Stimulated activated CD4-positive, alpha-beta T cell treated with anti-CD3 and anti-CD28 coated beads, Interleukin-1b, Interleukin-23, amount 100 ng/mL, for 24 hours (primary cell): ENCODE measurements at places on chromosomes 3 and 15.

GRCh38 chr3:34140616-34141015 lies 342.2 kb downstream of the PDCD6IP start:
- no peak for DNase-seq

DNA sequence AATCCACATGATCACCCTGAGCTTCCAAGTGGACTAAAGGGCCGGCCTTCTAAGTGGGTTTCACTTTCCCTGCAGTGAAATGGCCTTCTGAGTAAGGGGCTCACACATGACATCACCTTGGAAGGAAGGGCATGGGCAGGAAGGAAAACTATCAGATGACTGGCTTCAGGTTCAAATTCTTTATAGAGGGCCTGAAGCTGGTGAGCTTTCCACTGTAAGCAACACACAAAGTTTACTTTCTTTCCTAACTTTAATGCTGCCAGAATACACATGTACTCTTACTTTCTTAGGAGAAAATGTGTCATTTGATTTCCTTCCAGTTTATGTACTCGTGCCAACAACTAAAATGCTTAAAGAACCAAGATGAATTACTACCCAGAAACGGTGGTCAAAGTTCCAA lies 475.6 kb downstream of the FOXP1 start:
- no peak for DNase-seq

DNA sequence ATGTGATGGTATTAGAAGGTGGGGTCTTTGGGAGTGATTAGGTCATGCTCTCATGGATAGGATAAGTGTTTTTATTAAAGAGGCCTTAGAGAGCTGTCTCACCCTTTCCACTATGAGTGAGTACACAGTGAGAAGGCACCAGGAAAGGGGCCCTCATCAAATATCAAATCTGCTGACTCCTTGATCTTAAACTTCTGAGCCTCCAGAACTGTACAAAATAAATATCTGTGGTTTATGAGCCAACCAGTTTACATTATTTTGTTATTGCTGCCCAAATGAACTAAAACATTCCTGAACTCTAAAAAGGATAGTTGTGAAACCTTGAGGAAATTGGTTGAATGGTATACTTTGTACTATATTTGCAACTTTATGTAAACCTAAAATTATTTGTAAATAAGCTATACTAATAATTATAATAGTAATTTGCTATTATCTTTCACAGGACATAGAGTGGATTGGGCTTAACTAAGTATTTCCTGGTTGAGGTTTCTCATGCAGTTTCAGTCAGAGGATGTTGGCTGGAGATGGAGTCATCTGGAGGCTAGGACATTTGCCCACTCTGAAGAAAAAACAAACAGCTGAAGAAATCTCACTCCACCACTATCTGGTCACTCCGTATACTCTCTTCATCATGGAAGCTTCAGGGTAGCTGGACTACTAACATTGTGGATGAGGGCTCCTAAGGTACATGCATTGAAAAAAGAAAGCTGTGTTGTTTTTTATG lies 1068.6 kb upstream of the CADM2 start:
- DNase-seq, result no peak

DNA sequence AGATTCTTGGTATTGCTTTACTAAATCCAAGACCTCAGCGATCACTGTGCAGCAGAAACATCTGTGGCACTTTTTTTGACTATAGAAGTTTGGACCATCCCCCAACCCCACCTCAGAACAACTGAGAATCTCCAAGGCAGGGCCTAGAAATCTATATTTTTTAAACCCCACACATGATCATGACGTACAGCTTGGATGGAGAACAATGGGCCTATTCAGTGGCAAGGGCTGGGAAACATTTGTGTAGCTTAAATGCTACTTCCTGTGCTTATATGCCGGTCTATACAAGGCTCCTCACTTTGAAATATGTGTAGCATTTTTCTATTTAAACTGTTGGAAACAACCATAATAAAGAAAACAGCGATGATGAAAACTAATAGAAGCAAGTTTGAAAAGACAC lies 55.1 kb upstream of the SPRED1 start:
- DNase-seq, result no peak

- DNase-seq, result no peak
These were observed 53.1 kb downstream of the GRIP2 start for GRCh38 chr3:14487086-14487485.

DNA sequence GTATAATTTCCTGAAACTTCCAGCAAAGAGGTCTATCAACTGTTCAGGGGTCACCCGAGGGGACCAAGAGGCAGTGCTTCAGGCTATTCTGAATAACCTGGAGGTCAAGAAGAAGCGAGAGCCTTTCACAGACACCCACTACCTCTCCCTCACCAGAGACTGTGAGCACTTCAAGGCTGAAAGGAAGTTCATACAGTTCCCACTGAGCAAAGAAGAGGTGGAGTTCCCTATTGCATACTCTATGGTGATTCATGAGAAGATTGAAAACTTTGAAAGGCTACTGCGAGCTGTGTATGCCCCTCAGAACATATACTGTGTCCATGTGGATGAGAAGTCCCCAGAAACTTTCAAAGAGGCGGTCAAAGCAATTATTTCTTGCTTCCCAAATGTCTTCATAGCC lies 6.8 kb downstream of the GCNT3 start:
- no peak for DNase-seq

DNA sequence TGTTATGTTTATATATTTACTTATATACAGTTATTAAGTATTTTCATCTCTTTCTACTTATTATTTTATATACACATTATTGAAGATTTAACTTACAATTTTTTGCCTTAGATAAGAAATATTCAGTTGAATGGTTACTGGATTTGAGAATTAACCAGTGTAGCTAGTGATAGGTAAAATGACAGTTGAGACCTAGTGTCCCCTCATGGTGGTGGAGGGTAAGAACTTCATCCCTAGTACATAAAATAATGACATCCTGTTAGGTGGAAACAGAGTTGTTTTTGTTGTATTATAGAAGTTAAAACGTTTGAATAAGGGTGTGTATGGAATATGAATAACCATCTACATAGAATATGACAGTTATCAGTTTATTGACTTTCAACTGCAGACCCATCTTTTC lies 1152.4 kb upstream of the ALCAM start:
- DNase-seq, result no peak

- no peak for DNase-seq
These were observed 130.2 kb downstream of the FILIP1L start for GRCh38 chr3:99984139-99984538.

- DNase-seq, result no peak
These were observed 26.6 kb upstream of the DUSP7 start for GRCh38 chr3:52082951-52083350.

DNA sequence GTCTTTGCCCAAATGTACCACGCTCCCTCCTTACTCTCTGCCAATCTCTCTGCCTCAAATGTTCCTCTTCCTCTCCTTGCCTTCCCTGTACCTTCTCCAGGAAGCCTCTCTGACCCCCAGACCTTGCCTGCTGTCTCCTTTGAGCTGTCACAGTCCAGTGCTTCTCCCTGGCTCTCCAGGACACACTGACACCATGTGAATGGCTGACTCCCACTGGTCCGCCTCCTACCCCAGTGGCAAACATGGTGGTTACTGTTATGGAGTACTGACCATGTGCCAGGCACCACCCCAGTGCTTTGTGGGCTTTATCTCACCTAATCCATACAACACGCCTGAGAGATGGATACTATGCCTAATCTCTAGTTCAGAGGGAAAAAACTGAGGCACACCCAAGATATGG lies 141.9 kb downstream of the TPRA1 start:
- no peak for DNase-seq

DNA sequence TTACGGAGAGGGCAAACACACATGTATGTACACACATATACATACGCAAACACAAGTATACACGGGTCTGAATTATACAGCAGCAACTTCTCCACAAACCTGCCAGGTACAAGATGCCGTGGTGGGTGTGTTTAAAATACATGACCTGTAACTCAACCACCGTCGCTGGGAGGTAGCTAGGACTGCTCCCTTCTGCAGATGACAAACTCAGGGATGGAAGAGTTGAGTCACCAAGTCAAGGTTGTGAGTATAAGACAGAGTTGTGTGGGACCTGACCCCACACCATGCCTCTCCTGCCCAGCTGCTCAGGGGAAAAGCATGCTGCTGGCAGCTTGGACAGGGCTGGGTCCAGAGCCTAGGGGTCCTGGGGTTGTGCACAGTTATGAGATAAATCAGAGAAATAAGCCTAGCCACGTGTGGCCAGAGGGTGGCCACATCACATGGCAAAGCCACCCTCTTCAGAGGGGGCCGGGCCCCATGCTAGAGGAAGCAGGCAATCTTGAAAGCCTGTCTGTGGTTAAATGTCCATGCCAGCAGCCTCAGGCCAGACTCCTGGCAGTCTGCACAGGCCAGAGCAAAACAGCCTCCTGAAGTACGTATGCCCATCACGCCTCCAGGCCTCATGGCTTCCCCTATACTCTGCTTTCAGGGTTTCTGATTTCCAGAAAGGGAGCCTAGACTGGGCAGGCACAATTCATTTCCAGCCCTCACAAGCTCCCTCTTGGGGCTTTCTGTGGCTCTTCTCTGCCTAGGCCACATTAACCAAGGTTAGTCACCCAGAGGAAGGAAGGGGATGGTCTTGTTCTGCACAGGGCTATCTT lies 107.7 kb upstream of the RPL32 start:
- peak; percentile 40 for DNase-seq

GRCh38 chr3:122305818-122306621 lies 19.0 kb upstream of the CSTA start:
- DNase-seq, result no peak

DNA sequence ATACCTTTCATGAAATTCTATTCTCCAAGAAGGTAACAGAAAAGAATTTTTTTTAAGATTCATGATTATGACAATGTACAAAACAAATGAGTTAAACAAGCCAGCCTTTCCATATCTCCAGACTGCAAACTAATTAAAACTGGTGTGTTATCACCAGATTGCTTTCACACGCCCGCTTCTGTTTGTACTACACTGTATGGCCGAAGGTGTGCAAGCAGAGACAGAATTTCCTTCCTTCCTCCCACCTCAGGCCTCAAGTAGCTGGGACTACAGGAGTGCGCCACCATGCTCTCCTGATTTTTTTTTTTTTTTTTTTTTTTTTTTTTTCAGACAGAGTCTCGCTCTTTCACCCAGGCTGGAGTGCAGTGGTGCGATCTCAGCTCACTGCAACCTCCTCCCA lies 400.4 kb downstream of the MAGI1 start:
- DNase-seq, result no peak

GRCh38 chr3:54964081-54964480 lies 36.2 kb upstream of the LRTM1 start:
- no peak for DNase-seq

DNA sequence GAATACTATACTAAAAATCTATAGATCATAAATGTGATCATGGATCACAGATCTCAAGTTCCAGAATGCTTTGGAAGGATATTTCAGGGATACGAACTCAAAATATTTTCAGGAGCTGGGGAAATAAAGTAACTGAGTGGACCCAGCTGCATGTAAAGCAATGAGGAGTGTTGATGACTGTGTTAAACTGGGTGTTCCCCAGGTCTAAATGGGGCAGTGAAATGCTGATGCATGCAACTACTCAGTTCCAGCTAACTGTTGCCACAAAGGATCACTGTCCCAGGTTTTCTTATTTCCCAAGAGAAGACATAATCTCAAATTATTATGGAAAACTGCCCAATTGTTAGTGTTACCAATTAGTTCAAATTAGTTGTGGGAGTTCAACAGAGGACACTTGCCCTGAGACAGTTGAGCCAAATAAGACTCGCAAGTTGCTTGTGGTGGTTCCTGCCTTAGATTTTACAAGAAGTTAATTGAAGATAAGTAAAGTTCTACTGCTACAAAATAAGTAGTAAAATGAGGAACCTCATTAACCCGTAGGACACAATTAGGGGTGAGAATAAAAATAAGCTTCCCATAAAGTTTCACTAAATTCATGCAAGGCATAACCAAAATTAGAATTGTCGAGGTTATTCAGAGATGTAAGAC lies 66.3 kb upstream of the IL12A start:
- DNase-seq, result no peak

- DNase-seq, result no peak
These were observed 3.3 kb downstream of the RPL35A start for GRCh38 chr3:197953325-197953724.

GRCh38 chr15:44427756-44428724 lies 611 bp downstream of the CTDSPL2 start:
- peak; percentile 7 for DNase-seq

DNA sequence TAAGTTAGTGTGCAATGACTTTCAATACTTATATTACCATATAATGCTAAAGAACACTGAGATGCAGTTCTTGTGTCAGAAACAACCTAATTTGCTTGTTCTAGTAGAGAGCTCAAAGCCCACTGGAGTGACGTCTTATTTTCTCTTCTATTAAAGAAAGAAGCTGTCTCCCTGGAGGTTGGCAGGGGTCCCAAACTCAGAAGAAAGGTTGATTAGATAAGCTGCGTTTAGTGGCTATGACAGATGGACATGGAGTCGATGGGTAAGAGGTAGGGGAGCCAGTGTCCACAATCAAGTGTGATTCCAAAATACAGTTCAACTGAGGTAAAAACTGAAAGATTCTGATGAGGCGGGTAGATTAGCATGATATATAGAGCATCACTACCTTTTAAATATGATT lies 363.6 kb downstream of the NLGN1 start:
- no peak for DNase-seq

DNA sequence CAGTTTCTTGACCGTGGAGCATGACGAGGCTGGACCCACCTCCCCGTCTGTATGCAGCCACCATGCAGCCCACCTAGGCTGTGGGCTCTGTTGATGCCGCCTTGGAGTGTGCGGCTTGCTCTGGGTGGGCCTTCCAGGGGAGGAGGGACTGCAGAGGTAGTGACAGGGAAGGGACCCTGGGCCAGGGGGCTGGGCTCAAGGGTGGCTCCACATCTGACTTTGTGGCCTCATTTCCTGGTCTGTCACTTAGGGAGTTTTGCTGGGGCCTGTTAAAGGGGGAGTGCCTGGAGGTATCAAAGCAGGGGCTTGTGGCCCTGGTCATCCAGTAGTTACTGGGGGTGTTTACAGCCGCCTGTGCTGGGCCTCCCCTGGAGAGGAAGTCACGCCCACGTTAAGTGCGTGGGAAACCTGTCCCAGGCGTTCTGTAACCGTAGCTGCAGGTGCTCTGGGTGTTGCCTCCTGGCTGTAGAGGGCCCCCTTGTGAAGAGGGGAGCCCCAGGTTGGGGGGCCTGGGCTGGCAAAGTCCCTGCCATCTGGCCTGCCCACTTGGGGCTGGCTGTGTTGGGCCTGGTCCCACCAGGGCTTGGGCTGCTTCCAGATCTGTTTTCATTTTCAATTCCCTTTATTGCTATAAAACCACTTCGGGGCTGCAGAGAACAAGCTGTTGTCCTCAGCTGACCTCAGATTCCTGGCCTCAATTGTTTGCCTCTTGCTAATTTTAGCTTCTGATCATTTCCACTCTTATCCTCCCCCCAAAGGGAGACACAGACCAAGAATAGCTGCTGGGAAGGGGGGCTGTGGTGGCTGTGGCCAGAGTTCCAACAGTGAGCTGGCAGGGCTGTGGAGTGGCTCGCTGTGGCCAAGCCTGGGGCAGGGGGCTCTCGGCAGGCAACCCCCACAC lies 26.5 kb downstream of the KLF13 start:
- DNase-seq, result no peak

GRCh38 chr3:65633018-65633638 lies 405.6 kb downstream of the MAGI1 start:
- no peak for DNase-seq

DNA sequence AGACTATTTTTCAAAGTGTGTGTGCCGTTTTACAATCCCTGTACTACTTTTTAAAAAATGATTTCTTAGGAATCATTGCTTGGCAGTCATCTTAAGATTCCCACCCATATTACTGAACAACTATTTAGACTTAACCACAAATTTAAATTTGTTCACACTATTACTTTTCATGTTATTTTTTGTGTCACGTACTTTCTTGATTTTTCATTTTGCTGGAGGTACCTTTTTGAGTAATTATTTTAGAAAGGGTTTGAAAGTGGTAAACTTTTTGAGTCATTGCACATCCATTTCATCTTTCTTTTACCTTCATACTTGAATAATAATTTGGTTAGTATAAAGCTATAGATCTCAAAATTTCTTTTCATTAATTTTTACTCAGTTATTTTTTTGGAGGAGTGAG lies 16.9 kb downstream of the CMTM8 start:
- DNase-seq, result no peak
